ENCODE measurements at places on chromosomes 5 and 9. TPM values are rescaled to one million over a fixed set of nuclear protein-coding genes. Genes with fewer than 3 reads are reported as not detected.

DNA sequence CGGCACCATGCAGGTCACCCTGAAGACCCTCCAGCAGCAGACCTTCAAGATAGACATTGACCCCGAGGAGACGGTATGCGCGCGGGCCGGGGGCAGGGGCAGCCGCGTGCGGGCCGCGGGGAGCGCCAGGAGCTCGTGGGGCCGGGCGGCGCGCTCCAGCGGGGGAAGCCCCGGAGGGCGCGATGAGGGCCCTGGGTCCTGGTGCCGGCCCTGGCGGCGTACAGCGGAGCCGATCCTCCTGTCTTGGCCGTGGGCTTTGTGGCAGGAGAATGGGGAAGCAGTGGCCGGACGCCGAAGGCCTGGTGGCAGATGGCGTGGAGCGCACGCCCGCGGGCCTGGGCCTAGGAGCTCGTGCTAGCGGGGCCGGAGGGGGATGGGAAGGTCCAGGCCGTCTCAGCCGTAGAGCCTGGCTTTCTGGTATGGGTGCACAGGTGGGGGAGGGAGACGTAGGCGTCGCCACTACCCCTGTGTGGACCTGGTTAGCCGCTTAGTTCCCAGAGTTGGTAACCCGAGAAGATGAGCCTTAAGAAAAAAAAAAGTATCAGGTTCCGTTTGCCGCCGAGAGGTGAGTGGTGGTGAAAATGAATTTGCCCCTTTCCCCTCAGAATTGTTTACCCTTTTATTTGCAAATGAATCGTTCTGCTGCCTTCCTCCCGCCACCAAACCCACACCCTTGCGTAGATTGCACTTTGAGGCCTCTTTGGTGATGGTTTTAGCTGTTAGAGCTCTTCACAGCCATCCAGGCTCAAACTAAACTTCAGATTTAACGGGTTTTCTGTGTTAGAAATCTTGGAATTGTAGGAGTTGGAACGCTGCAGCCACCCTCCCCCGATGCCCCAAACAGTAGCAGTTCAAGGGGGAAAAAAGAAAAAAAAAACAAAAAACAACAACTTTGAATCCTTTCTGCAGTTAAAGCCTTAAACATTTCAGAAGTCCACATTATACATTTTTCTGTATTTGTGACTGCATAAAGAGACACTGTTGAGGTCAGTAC is 841 bp downstream of the RAD23B start:
- peak; percentile 71 for DNase-seq

- DNase-seq = no peak
Measured at GRCh38 chr9:107065549-107065948, 202.6 kb downstream of the ZNF462 start.

Gene HTR1A
- not detected for total RNA-seq

Gene TSTD2
- 7.0 TPM for total RNA-seq

- no peak for DNase-seq
Measured at GRCh38 chr5:38697013-38697412, 140.6 kb upstream of the LIFR start.

GRCh38 chr5:33766023-33766422 is 125.8 kb downstream of the ADAMTS12 start:
- no peak for DNase-seq

DNA sequence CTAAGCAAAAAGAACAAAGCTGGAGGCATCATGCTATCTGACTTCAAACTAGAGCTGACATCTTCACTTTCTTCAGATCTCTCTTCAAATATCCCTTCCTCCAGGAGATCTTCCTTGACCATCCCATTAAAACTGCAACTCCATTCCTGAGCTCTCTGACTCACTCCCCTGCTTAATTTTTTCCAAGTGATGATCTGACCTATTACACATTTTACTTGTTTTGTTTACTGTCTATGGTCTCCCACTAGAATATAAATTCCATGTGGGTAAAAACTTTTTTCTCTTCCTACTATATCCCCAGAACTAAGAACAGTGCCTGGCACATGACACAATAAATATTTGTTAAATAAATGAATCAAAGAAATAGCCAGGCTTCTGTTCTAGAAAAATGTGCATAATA is 87.5 kb downstream of the SLIT3 start:
- peak; percentile 20 for DNase-seq

DNA sequence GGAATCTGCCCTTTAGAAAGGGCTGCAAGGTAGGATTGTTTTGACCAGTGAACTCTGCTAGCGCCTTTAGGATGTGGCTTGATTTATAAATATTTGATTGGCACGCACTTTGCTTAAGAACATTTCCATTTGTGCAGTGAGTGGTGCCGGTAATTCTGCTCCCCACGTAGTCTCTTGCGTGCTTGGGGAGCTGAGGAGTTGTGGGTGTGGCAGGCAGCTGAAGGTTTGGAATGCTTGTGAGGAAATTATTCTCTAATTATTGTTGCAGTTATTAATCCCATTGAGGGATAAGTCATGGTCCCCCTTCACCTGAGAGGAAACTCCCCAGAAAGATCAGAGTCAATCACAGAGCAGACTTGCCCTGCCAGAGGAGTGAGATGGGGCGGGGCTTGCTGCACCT is 76.7 kb downstream of the FGF1 start:
- no peak for DNase-seq

Gene ZNF366
- not detected for total RNA-seq

- no peak for DNase-seq
Measured at GRCh38 chr9:130662970-130663257, 1.5 kb upstream of the PRDM12 start.

DNA sequence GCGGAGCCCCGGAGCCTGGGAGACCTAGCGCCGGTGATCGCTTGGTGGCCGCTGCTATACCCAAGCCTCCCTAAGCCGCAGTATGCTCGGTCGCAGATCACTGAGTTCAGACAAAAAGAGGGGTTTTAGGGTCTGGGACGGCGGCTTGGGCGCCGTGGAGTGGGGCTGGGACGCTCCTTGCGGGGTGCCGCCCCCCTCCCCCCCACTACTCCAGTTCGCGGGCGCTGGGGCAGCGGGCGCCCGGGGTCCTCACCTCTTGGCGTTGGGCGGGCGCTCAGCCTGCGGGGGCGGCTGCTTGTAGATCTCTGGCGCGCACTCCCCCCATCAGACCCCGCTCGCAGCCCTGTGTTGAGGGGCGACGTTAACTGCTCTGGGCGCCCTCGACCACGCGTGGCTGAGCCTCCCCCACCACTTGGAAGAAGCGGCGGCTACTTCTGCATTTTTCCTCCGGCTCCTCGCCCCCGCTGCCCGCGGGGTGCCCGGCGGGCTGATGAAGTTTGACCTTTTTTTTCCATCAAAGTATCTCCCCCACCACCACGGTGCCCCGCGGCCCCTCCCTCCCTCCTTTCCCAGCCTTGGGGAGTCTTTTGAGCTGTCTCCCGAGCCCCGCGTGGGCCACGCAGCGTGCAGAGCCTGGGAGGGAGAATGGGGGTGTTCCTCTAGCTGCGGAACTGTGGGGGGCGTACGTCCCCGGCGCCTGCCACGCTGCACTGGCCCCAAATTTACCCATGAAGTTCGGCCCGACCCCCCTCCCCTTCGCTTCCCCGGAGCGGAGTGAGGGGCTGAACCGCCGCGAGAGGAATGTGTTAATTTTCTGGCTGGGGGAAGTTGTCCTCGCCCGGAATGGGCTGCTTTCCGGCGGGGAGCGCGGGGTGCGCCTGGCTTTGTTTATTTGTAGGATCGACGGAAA is 1.2 kb downstream of the CXXC5 start:
- DNase-seq = peak; percentile 44

Gene MYOT
- total RNA-seq = not detected

Gene PCDHGA7
- total RNA-seq = not detected

Gene CKMT2
- not detected for total RNA-seq

Gene TAS2R1
- total RNA-seq = not detected

DNA sequence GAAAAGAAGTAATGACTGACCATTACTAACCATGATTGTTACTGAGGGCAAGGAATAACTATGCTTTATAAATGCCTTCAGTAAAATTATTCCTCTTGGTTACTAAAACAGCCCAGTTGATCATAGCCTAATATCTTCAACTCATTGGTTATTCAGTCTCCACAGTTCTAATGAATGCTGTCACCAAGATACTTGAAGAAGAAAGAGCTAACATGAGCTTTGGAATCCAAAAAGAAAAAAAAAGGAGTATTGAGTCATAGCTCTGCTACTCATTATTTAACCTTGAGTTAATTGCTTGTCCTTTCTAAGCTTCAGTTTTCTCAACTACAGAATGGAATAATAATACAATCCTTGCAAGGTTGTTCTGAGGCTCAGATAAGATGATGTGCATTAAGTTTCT is 187.7 kb downstream of the BRINP1 start:
- no peak for DNase-seq

GRCh38 chr9:94855903-94856302 is 129.4 kb downstream of the AOPEP start:
- no peak for DNase-seq

Gene SPINK1
- total RNA-seq = not detected

DNA sequence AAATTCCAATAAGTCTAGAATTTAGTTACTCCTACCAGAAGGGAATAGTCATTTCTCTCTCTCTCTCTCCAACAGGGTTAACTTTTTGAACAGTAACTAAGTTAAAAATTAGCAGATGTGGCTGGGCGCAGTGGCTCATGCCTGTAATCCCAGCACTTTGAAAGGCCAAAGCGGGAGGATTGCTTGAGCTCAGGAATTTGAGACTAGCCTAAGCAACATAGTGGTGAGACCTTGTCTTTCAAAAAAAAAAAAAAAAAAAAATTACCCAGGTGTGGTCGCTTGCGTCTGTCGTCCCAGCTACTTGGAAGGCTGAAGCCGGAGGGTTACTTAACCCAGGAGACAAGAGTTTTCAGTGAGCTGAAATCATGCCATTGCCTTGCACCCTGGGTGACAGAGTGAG is 639.7 kb downstream of the PTPRD start:
- no peak for DNase-seq

DNA sequence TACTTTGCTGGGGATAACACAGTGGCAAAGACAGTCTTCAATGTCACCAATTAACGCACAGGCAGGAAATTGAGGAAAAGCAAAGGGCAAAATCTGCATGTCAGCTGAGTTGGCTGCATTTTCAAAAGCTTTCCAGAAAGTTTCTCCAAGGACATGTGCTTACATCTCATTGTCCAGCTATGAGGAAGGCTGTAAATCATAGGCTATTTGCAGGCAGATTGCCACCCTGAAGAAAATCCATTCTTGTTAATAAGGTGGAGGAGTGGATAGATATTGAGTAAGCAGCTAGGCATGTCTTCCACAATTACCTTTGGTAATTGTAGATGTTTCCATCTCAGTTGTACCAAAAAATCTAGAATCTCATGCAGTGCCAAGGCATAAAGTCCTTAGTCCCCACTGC is 278.0 kb upstream of the NUDT12 start:
- DNase-seq = no peak

DNA sequence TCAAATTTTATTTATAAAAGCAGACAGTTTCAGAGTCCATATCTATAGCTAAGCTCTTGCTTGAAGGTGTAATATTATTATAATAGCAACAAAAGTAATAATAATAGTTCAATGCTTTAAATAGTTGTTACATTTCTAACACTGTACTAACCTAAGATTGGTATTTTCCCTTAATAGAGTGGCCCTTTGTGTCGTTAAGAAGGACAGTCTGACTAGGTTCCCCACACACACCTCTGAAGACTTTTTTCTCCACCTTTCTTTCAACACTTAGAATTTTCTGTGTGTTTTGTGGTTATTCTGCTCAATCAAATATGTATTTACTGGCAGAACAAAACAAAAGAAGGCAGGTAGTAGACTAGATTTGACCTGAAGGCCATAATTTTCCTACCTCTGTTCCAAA is 223.2 kb upstream of the ACO1 start:
- no peak for DNase-seq

- no peak for DNase-seq
Measured at GRCh38 chr9:119441338-119441737, 72.1 kb upstream of the BRINP1 start.

GRCh38 chr5:28743025-28743715 is 1704.8 kb upstream of the CDH9 start:
- DNase-seq = no peak
